Stimulated activated CD4-positive, alpha-beta T cell treated with anti-CD3 and anti-CD28 coated beads, Interleukin-1b, Interleukin-23, amount 100 ng/mL, for 4 hours (primary cell): ENCODE measurements at places on chromosomes 13 and 19.

DNA sequence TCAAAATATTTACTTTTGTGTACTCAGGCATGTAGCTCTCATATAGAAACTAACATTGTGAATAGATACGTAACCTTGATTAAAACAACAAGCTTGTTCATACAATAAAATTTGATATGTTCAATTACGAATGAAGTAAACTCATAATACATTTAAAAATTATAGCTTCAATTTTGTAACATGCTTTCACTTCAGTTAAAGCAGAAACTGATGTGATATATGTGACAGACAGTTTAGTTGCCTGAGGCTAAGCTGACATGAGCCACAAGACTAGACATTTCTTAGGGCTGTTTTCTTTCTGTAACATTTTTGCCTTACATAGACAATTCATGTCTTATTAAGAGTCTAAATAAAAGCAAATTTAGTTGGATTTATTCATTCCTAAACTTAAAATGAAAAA lies 526.0 kb downstream of the PCDH9 start:
- no peak for DNase-seq

DNA sequence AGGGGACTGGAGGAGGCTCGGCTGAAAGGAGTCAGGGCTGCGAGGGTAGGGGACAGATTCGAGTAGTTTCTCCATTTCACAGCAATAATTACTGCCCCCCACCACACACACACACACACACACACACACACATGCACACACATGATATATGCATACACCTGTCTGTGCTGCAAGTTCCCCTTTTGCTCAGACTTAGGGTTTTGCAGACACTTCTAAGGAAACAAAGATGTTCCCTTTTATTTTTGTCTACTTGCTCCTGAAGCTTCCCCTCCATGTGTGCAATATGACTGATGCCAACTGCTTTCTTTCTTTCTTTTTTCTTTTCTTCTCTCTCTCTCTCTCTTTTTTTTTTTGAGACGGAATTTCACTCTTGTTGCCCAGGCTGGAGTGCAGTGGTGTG lies 13.4 kb downstream of the MBD3L2B start:
- DNase-seq: no peak

GRCh38 chr19:30799865-30800755 lies 427.9 kb downstream of the ZNF536 start:
- DNase-seq: no peak

DNA sequence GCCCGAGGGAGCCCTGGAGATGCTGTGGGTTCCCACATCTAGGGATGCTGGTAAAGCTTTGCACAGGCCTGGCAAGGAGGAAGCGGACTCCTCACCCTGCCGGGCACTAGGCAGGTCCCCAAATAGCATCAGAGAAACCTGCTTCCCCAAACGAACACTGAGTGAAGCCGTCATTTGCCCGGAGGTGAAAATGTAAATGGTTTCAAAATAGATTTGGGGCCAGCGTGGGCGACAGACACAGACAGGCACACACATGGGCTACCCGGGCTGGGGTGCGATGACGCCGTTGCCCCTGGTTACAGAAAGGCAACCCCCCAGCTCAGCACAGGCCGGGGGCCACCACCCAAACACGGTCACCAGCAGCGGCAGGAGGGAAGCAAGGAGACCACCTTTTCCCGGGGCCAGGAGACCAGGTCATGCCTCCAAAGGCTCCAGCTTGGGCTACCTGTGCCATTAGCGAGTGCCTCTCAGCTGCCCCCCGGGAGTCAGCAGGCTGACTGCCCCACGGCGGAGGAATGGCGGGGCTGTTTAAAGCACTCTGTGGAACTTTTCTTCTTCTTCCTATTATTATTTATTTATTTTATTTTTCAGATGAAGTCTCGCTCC lies 47.5 kb upstream of the NDUFS7 start:
- no peak for DNase-seq

- DNase-seq: no peak
These were observed 4.4 kb downstream of the IFNL3 start for GRCh38 chr19:39240421-39240820.

GRCh38 chr13:107441279-107441678 lies 774.1 kb downstream of the LIG4 start:
- no peak for DNase-seq

DNA sequence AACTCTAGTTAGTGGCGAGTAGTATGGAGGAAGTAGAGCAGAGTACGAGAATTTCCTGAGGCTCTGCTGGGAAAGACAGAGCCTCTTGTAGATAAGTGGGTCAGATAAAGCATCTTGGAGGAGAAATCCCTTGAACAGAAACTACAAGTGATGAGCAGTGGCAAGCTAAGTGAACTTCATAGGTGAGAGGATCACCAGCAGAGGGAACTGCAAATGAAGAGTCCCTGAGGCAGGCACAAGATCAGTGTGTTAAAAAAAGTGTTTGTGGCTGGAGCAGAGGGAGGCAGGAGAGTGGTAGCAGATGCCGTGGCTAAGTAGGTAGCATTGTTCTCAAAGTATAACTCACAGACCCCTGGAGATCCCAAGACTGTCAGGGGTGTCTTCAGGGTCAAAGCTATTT lies 437.6 kb downstream of the HS6ST3 start:
- DNase-seq: no peak

DNA sequence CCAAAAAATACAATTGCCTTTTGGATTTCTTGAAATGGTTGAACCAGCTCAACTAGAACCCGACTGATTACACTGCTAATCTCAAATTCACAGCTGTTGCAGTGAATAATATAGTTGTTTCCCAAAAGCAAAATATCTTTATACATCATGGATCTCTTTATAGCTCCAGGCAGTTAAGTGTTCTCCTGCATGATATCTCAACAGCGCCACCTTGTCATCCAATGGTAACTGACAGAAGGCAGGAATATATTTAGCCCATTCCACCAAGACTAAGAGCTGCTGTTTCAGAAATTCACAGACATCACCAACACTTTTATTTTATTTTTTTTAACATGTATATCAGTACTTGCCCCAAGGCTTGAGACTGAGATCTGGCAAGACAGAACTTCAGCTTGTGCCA lies 1141.0 kb upstream of the PRR20A start:
- no peak for DNase-seq

DNA sequence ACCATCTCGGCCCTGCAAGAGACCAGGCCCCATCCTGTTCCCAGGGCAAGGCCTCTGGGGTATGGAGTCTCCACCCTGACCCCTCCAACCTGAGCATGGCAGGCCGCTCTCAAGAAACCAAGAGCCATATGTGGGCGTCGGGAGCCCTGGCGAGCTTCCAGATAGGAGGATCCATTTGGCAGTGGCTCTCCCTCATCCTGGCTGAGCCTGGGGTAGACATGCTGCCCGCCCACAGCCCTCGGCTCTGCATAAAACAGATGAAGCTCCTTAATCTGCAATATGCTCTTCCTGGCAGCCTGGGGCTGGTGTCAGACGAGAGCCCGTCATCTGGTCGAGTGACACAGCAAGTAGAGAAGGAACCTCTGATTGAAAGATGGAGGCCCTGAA lies 6.1 kb downstream of the ATP13A1 start:
- no peak for DNase-seq

DNA sequence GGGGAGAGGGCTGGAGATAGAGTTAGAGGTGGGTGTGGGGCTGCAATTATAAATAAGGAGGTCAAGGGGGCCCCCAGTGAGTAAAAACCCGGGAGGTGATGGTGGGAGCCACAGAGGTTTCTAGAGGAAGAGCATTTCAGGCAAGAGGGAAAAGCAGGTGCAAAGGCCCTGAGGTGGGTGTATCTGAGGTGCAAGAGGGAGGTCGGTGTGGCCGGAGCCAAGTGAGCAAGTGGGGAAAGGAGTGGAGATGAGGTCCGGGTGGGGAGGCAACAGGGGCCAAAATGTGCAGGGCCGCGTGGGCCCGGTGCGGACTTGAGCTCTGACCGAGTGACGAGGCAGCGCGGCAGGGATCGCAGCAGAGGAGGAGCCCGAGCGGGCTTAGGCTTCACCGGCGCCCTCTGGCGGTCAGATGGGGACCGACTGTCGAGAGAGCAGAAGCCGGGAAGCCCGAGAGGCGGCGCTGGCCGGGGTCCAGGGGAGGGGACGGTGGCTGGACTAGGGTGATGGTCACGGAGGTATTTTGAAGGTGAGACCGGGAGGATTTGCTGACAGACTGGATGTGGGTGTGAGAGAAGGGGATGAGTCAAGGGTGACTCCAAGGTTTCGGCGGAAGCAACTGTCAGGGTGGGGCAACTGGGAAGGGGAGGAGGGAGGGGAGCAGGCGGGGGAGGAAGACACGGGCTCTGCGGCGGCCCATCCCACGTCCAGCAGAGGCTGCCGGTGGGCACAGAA lies 17.7 kb upstream of the SPACA4 start:
- peak; percentile 76 for DNase-seq

GRCh38 chr19:2494447-2495129 lies 18.7 kb downstream of the GADD45B start:
- DNase-seq: no peak

GRCh38 chr13:111474136-111475002 lies 153.9 kb downstream of the TEX29 start:
- no peak for DNase-seq

DNA sequence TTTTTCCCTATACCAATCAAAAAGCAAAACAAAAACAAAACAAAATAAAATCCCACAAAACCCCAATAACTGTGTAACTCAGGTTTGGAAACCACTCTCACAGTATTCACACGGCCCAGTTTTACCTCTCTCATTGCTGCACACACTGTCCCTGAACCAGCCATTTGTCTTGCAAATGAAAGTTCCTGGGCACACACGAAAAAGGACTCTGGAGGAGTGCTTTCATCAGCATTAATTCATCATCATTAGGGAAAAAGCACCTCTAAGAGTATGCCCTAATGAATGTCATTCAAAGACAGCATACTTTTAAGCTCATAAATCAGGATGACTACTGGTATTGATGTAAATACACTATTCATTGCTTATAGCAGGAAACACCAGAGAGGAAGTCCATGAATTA lies 306.3 kb downstream of the DNAJC15 start:
- no peak for DNase-seq

GRCh38 chr13:45332036-45332830 lies 8.8 kb downstream of the TPT1 start:
- DNase-seq: no peak

DNA sequence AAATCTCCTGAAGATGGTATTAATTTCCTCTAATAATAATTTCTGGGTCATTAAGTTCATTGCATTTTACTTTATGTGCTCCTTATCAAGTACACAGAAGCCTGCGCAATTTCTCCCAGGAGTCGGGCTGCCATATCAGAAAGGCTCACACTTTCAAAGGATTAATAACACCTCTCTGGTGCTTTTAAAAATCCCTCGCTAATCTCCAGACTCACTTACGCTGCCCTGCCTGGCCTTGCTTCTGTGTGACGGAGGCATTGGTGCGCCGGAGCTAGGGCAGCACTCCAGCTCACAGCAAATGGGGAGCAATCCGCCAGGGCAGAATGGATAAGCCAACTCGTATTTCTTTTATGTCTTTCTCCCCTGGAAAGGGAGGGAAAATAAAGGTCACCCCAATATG lies 300.8 kb downstream of the EFNB2 start:
- DNase-seq: no peak

DNA sequence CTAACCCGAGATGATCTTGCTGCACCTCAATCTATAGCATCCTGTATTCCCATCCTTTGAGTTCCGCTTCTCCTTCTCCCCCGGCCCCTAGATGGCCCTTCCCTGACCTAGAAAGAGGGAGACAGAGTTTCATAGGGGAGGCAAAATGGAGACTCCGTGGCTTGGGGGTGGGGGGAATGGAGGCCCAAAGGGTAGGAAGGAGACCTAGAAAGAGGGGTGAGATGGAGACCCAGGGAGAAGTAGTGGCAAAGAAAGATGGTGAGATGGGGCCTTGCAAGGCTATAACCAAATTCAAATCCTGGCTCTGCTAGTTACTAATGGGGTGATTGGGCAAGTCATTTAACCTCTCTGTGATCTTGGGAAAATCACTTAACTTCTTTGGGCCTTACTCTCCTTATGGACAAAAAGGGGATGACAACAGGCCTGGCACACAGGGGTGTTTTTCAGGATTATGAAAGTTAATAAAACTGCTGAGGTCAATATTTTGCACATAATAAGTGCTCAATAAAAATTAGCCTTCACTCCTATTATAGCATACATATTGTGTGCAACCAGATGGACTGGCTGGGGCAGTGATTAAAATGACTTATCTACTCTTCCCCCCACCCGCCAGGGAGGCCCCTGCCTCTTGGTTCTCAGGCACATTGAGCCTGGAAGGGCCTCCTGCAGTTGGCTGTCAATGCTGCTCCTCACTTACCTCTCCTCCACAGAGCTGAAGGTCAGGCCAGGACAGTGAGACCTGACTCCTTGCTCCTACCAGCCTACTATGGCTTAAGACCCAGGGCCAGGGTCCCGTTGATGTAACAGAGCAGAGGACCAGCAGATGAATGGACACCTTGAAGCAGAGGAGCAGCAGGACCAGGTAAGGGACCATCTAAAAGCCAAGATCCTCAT lies 633 bp downstream of the SPHK2 start:
- DNase-seq: no peak

DNA sequence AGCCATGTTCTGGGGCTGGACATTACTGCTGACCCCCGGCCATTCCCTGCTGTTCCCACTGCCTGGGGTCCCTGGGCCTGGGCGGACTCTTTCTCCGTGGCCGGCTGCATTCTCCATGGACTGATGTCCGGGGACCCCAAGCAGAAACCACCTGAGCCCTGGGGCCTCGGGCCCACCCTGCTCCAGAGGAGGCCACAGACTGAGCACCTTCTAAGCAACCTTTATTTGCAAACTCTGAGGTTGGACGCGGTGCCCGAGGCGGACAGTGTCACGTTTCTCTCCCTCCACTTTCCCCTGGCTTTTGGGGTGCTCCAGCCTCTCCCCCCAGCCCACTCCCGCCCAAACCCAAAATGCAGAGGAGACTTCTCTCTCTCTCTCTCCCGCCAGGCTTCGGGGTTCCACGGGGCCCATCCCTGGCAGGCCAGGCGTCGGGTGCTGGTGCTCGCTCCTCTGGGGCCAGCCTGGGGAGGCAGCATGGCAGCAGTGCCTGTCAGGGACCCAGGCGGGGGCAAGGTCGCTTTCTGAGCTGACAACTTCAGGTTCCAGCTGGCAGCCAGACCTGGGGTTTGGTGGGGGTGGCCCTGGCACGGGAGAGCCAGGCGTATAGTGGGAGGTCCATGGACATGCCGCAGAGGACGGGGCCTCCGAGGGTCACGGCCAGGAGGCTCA lies 2.3 kb upstream of the C19orf25 start:
- DNase-seq: no peak

GRCh38 chr19:11843722-11844121 lies 4.8 kb upstream of the ZNF439 start:
- no peak for DNase-seq

- no peak for DNase-seq
These were observed 9.1 kb downstream of the NFIC start for GRCh38 chr19:3375221-3376090.

GRCh38 chr19:3167533-3168272 lies 10.9 kb upstream of the S1PR4 start:
- no peak for DNase-seq
